Activated naive CD4-positive, alpha-beta T cell treated with anti-CD3 and anti-CD28 coated beads, Interleukin-2, amount 10 ng/mL, durations not matched to agents 5 hours and 36 hours (primary cell): ENCODE measurements at places on chromosomes 5 and 9. TPM values are rescaled to one million over a fixed set of nuclear protein-coding genes. Genes with fewer than 3 reads are reported as not detected.

The NKD2 gene
- total RNA-seq = 2.9 TPM

The PTGR1 gene
- total RNA-seq = not detected

The IFNA21 gene
- not detected for total RNA-seq

The RPL37 gene
- total RNA-seq = 2,413 TPM

The CARD6 gene
- 4.3 TPM for total RNA-seq

The FOXD4L5 gene
- 0.18 TPM for total RNA-seq

The OBP2A gene
- total RNA-seq = not detected
